ENCODE measurements at places on chromosomes 11 and 22. TPM values are rescaled to one million over a fixed set of nuclear protein-coding genes. Genes with fewer than 3 reads are reported as not detected.

DNA sequence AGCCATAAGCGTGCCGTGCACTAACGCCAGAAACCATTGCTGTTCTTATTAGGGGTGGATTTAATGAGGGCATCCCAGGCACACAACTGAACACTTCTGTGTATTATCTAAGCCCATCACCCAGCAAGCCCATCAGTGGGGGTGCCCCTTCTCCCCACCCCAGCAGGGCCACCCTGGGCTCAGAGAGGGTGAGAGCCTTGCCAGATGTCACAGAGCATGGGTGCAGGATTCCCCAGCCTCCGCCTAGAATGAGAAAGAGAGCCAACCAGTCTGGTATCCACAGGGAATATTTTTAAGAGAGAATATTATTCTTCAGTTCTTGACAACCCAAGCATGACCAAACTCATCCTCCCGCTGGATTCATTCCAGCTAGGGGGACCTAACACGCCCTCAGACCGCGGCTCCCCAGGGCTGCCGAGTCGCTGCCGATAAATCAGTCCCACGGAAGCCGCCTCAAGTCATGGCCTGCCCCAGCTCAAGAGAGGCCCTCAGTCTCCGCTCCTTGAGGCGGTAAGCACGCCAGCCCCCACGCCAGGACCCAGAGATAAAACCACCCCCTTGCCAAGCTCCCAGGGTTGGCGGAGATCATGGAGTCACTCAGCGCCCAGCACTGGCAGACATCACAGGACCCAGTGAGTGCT is 47.2 kb downstream of the MN1 start:
- no peak for DNase-seq

GRCh38 chr11:8805296-8805695 is 105.7 kb upstream of the AKIP1 start:
- no peak for DNase-seq

OR5B17 gene
- total RNA-seq = not detected

GRCh38 chr11:69808667-69809086 is 10.5 kb downstream of the FGF3 start:
- DNase-seq = no peak

- DNase-seq = no peak
Measured at GRCh38 chr11:46343520-46343919, 3.7 kb upstream of the DGKZ start.

GRCh38 chr11:93494357-93494756 is 48.8 kb downstream of the SMCO4 start:
- no peak for DNase-seq

DNA sequence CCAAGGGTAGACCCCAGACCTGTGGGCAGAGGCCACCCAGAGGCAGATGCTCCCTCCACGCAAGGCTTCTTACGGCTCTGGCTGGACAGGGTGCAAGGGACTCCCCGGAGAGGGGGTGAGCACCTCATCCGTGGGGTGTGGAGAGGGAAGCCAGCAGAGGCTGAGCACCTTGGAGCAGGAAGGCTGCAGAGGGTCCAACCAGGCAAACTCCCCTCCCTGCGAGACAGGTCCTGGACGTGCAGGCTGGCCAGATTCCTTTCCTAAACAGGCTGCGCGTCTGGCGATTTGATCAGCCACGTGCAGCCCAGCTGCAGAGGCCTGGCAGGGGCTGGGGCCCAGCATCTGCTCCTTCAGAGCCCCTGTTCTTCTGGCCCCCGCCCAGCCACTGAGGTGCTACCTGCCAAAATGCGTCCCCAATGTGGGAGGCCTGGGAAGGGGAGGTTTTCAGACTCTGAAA is 49.3 kb downstream of the WNT11 start:
- no peak for DNase-seq

GRCh38 chr11:1653541-1654387 is 24.2 kb downstream of the KRTAP5-5 start:
- DNase-seq = no peak

GPR152 gene
- not detected for total RNA-seq

CCDC116 gene
- 0.11 TPM for total RNA-seq

DNA sequence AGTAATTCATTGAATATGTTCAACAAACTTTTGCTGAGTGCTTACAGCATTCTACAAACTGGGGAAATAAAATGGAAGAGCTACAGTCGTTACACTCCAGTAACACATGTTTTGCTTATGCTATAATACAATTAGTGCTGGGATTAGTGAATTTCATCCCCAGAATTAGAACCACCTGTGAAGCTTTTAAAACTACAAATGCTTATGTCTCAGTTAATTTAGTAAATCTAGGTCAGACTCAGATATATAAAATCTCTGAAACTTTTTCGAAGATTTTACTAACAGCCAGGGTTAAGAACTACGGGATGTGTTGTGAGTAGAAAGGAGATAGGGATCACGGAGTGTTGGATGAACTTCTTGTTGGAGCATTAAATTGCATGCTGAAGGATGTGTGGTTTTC is 33.7 kb upstream of the EED start:
- DNase-seq = no peak
